ENCODE measurements at places on chromosomes 1 and 21.

DNA sequence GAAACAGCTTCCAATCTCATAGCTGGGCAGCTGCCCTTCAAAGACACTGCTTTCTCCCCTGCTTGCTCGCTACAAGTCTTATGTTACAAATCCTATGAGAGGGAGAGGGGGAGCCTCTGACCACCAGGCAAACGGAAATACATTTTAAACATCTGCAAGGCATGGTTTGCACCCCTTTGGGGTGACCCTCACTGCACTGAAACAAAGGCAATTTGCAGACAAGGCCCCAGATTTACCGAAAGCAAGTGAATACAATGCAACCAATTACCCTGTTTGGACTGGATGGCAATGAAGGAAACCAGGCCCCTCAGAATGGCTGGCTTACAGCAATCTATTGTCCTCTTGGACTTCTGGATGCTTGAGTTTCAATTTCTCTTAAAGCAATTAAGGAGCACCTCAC lies 11.8 kb upstream of the ATP13A2 start:
- no peak for DNase-seq

- DNase-seq = no peak
Measured at GRCh38 chr1:53982763-53983104, 35.3 kb downstream of the LDLRAD1 start.

GRCh38 chr21:20108016-20108415 lies 890.2 kb upstream of the NCAM2 start:
- no peak for DNase-seq

DNA sequence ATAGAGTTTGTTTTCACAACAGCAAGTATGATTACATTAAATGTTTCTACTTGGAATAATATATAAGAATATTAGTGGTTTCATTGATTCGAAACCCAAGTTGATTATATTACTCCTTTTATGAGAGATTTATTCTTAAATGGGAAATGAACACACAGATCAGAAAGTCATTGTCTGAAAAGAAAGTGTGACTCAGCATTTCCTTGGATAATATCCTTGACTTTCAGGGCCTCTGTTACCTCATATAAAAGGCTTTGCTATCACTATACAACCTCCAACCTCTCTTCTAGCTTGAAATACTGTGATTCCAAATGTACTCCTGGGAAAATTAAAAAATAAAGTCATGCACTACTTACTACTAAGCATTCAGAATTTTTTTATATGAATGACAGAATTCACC lies 295.3 kb upstream of the LYPLAL1 start:
- DNase-seq = no peak

GRCh38 chr1:12294076-12294475 lies 64.2 kb downstream of the VPS13D start:
- DNase-seq = no peak

- no peak for DNase-seq
Measured at GRCh38 chr1:226111098-226111882, 48.8 kb downstream of the H3-3A start.

DNA sequence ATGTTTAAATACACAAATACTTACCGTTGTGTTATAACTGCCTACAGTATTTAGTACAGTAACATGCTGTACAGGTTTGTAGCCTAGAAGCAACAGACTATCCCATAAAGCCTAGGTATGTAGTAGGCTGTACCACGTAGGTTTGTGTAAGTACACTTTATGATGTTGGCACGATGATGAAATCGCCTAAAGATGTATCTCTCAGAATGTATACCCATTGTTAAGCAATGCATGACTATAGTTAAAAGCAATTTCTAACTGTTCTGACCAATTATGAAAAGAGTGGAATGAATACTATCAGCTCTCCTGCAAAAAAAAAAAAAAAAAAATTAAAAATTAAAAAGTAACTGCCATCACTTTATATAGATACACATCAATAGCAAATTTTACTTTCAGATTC lies 11.4 kb downstream of the HP1BP3 start:
- DNase-seq = no peak

- DNase-seq = no peak
Measured at GRCh38 chr1:24501371-24502064, 1.1 kb upstream of the RCAN3 start.

DNA sequence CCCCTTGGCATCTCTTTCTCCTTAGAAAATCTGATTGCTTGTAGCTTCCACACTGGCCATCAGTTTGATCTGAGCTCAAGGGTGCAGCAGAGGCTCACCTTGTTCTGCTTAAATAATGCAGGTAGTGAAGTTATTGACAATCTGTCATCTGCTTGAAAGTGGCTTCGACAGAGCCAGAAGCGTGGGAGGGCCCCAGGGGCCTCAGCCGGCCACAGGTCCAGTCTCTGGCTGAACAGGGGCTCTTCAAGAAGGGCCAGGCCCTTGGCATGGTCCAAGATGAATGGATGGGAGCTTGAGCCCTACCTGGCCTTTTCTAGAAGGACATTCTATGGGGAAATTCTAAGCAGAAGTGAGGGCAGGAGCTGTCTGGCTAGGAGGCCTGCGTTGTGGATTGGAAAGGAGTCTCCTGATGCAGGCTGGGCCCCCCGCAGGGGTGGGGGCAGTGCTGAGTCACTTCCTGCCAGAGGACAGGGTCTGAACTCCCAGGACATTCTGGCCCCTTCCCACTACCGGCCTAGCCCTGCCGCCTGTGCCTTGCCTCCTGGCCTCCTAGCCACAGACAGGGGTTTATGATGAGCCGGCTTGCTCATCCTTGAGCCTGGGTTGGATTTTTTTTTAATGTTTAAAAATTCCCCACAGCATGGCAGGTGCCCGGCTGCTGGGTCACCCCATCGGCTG lies 162.3 kb upstream of the VAMP3 start:
- no peak for DNase-seq

DNA sequence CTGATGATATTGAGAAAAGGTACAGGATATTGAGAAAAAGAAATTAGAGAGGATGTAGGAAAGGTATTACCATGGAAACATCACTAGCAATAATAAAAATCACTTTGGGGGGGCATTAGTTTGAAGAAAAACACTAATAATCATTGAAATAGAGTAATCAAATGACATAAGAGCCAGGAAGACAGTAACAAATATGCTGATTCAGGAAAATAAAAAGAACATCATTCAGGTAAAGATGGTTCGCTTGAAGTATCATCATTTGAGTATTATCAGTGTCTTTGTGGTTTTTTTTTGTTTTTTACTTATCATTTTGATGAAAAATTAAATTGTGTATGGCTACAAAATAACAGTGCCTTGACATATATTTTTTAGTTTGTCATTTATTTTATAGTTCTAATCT lies 164.5 kb downstream of the IFI44 start:
- DNase-seq = no peak

GRCh38 chr1:97105531-97105930 lies 383.9 kb downstream of the PTBP2 start:
- no peak for DNase-seq

- no peak for DNase-seq
Measured at GRCh38 chr1:2091611-2092604, 41.7 kb downstream of the PRKCZ start.

DNA sequence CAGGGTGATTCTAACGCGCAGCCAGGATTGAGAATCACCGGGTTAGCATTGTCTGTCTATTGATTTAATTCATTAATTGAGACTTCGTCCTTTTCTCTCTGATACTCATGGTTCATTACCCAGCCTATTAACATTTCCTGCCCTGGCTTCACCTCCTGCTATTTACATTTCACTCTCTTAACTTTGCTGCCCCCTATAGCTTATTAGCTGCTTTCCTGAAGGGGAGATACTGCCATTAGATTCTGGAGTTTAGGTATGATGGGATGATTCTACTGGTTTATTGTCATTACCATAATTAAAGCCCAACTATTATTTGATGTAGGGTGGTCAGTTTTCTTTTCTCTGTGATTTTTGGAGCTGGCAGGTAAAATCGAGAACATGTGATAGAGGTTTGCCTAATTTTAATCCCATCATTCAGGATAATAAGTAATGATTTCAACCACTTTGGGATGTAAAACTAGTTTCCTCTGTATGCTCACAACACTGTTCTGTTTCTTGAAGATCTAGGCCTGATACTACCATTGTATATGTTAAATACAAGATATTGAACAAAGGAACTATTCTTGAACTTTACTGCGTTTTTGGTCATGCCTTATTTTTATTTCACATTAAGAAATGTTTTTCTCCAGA lies 6.4 kb downstream of the PPP2R5A start:
- no peak for DNase-seq

- DNase-seq = no peak
Measured at GRCh38 chr1:85274969-85275453, 1.4 kb downstream of the BCL10 start.

- no peak for DNase-seq
Measured at GRCh38 chr1:228977307-228977706, 242.0 kb downstream of the RHOU start.

DNA sequence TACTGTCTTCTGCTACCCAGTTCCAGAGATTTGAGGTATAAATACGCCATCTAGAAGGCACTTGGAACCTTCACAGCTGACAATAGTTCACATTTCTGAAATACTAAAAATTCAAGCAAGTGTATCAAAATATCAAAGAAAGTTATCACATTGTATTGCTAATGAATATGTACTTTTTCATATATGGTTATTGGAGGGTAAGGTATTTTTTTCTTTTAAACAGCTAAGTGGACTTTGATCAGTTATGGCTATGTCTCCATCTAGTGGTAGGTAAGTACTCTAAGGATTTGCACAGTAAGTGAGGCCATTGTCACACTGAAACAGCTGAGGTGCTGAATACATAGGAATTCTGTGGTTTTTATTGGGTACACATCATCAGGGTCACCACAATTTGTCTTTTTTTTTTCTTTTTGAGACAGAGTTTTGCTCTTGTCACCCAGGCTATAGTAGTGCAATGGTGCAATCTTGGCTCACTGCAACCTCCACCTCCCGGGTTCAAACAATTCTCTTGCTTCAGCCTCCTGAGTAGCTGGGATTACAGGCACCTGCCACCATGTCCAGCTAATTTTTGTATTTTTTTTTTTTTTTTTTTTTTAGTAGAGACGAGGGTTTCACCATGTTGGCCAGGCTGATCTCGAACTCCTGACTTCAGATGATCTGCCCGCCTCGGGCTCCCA lies 49.1 kb upstream of the CR2 start:
- DNase-seq = no peak

- no peak for DNase-seq
Measured at GRCh38 chr1:182446033-182446669, 3.8 kb upstream of the RGSL1 start.

- DNase-seq = no peak
Measured at GRCh38 chr1:75341537-75341936, 207.3 kb downstream of the LHX8 start.

DNA sequence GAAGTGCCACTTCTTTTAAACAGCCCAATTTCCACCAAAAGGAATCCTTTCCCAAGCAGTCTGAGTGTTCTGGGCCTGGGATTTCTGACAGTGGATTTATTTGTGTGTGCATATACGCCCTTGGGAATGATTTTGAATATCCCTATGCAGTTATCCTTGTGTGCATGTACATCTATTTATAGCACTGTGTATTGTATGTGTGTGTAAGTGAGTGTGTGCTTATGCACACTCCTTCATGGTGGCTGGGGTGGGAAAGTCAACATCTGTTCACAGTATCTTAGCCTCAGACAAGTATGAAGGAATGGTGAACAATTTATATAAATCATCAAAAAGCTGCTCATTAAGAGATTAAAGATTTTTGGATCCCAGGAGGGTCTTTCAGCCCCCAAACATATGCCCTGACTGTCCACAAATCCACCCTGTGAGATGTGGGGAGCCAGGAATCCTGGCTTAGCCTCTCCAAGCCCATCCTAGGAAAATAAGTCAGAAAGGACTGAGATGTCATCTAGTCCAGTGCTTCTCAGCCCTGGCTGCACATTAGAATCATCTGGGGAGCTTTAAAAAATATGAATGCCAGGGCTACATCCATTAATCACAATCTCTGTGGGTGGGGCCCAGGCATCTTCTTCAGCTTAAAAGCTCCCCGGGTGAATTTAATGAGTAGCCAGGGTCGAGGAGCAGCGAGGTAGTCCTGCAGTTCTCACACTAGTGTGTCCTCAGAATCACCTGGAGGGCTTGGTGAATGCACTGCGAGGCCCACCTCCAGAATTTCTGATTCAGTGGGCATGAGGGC lies 101.4 kb downstream of the PLXNA2 start:
- no peak for DNase-seq

GRCh38 chr1:9612162-9612845 lies 23.6 kb downstream of the TMEM201 start:
- no peak for DNase-seq

- DNase-seq = no peak
Measured at GRCh38 chr1:74396933-74397332, 115.5 kb downstream of the LRRC53 start.

- DNase-seq = no peak
Measured at GRCh38 chr1:22484706-22485345, 33.2 kb downstream of the ZBTB40 start.

- DNase-seq = no peak
Measured at GRCh38 chr1:174999936-175000696, at the start of gene CACYBP. TSS of gene CACYBP (plus strand) at chr1:174999947. CDS start at chr1:175000181, 234 bp downstream.

DNA sequence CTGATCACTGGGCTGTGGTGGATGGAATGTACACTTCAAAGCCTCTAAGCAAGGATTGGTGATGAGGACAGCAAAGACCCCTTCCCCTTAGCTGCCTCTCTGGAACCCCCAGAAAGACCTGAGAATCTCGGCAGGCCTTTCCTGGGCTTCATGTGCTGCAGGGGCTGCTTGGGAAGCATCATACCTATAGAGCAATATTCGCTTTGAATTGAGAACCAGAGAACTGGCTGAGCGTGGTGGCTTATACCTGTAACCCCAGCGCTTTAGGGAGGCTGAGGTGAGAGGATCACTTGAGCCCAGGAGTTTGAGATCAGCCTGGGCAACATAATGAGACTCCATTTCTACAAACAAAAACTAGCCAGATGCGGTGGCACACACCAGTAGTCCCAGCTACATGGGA lies 22.0 kb downstream of the CSF1 start:
- DNase-seq = no peak

DNA sequence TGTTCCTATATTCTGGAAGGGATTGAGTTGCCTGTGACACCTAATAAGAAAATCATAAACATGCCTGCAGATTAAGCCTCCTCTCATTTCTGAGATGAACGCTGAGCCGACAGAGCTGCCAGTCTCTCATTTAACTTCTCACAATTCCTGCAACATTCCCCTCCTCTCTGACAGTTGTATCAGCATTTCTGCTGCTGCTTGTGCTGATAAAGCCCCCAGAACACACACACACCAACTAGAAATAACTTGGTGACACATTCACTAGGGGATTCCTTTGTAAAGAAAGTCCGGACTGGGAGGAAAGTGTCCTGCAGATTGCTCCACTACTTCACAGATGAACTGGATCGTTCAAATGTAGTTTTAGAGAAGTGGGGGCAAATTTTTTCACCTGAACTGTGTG lies 437.3 kb downstream of the PLA2G4A start:
- DNase-seq = no peak

- DNase-seq = no peak
Measured at GRCh38 chr1:225877580-225877979, 4.6 kb downstream of the TMEM63A start.

GRCh38 chr1:89529196-89529595 lies 4.6 kb downstream of the LRRC8B start:
- DNase-seq = no peak

Measured in T-cell (primary cell).